Stimulated activated CD4-positive, alpha-beta T cell treated with anti-CD3 and anti-CD28 coated beads, Interleukin-1b, Interleukin-23, amount 100 ng/mL, for 48 hours (primary cell): ENCODE measurements at places on chromosomes 3 and 15.

DNA sequence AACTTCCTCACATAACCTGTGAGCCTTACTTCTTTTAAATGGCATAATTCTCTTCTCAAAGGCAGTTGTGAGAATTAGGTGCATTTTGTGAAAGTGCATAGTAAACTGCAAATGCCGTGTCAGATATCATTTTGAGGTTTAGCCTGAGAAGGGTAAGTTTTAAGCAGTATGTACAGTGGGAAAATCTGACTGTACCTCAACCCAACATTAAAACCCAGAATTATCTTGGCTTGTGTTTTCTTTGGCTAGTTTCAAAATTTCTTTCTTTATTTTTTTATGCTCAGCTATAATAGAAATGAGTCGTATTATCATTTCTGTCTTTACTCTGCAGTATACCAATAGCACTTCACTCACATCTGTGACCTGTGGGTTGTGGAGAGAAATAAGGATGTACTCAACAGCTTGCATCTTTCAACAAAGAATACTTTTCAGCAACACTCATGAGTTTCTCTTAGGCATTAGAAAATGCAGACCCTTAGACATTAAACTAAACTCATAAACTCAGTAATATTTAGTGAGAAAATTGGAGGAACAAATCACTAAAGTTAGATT, 65.7 kb downstream of the RASA2 start:
- no peak for DNase-seq

DNA sequence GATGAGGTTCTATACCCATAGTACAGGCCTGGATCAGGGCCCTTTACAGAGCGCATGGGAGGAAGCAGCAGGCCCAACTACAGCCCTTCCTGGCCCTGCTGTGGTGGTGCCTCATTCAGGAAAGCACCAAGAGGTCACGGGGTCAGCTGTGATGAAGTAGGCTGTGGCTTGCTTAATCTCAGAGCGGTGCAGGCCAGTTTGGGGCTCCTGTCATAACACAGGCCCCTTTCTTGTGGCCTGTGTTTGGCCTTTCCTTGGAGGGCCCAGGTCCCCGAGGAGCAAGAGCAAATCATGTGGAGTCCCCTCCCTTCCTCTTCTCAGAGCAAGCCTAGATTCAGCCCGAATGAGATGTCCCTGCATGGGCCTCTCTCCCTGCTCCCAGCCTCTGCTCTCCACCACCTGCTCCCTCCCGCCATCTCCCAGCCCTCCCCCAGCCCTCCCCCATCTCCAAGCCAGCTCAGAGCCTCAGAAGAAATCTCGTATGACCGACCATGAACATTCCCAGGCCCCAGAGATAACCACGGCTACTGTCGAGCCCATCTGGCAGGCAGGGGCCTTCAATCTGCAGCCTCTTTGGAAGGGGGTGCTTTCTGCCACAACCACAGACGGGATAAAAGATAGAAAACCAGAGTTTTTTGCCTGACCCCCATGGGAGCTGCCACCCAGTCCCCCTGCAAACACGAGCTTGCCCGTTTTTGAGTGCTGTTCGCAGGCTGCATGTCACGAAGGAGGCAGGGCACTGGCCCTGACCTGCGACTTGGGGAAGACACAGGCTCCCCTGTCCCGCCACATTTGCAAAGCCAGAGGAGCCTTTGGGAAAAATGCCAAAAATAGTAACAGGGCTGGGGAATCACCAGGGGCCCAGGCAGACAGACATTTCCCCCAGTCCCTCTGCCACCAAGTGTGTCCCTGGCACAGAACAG, 32.3 kb upstream of the DUSP7 start:
- DNase-seq = no peak

- no peak for DNase-seq
These were observed 302.2 kb upstream of the CTDSPL start for GRCh38 chr3:37559461-37559860.

- DNase-seq = no peak
These were observed 146.0 kb downstream of the MYO9A start for GRCh38 chr15:71971905-71972304.

DNA sequence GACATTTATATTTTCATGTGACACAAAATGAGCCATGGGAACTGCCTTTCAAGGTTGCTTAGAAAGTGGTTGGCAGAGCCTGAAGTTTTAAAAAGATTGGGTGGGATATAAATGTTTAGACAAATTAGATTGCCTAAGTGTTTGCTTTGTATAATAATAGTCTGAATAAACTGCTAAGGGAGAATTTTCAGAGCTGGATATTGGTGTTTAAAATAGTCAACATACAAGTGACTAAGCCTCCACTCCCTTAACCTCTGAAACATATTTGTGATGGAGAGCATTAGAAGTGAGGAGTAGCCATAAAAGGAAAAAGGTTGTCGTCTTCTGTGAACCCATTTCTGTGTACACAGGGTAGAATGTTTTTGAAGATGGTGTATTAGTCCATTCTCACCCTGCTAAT, 201.6 kb downstream of the THSD4 start:
- no peak for DNase-seq

- no peak for DNase-seq
These were observed 3.5 kb upstream of the PLA2G4E start for GRCh38 chr15:42024303-42024702.

DNA sequence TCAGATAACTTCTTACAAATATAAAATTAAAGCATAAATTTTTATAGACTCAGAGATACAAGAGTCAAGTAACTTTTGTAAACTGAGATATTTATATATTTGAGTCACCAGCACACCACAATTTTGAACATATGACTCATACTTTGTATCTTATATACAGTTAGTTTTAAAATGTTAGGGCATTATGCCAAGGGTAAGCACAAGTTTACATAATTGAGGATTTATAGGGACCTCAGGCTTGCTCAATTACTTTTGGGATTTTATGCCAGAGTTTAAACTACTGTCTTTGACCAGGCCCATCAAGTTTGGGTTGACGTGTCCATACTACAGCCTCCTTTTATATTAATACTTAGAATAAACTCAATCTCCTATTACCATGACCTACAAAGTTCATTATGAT, 7.4 kb upstream of the FGF7 start:
- DNase-seq = no peak

DNA sequence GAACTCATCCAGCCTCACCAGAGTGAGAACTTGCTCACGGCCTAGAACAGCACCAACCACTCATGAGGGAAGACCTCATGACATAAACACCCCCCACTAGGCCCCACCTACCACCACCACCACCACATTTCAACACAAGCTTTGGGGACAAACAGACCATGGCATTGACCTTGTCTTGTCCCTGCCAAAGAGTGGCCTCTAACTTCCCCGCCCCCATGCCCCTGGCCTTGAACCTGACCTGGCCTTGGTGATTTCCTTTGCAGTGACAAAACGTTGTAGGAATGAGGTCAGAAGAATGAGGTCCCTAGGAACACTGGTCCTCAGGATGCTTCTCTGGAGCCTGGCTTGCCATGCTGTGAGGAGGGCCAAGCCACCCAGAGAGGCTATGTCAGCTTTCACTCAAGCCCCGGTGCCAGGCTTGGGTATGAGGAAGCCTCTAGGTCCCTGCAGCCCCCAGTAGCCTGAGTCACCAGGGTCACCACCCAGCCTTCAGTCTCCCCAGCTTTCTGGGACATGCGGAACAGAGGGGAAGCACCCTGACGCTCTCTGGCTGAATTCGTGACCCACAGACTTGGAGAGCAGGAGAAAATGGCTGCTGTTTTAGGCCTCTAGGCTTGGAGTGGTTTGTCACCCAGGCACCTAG, 57.9 kb downstream of the TPRA1 start:
- no peak for DNase-seq
